ENCODE measurements at places on chromosomes 6 and 20. TPM values are rescaled to one million over a fixed set of nuclear protein-coding genes. Genes with fewer than 3 reads are reported as not detected.

GRCh38 chr6:118881440-118882313, 12.3 kb upstream of the ASF1A start:
- DNase-seq = no peak

The CYP21A2 gene
- total RNA-seq = 0.64 TPM

The RNF182 gene
- 1.8 TPM for total RNA-seq

DNA sequence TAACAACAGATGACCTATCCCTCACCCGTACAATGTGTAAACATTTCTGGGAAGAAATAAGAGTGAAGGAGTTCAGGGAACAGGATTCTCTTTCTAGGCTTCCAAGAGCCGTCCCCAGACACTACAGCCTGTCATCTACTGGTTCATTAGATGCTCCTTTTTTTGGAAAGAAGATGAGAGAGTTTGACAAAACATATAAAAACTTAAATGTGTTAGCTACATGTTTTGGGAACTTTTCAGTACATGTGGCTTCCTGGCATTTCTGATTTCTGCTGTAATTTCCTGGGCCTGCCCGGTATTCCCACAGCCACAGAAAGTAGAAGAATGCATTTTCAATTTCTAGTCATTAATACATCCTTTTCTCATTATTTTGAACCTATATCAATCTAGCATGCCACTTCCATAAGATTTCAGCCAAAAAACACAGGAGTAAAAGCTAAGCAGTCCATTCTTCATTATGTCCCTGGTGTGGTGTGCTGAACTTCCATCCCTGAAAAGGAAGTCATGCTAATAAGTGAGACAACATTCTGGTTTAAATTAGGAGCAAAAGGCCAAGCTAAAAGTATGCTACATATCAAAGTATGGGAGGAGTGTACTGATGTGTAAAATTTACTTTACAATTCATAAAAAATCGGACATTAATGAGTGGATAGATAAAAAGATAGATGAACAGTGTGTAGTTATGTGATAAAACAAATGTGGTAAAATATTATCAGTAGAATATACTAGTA, 198.2 kb downstream of the WDR27 start:
- DNase-seq = no peak

GRCh38 chr20:32462900-32463641, 104.9 kb downstream of the ASXL1 start:
- DNase-seq = no peak

The LINC00237 gene
- not detected for total RNA-seq

The NKX2-4 gene
- total RNA-seq = not detected

- no peak for DNase-seq
These were observed 597.9 kb downstream of the COL12A1 start for GRCh38 chr6:74607934-74608333.

GRCh38 chr6:169344750-169345065, 91.1 kb upstream of the THBS2 start:
- DNase-seq = no peak

GRCh38 chr20:21129861-21130260, 4.0 kb downstream of the KIZ start:
- no peak for DNase-seq

GRCh38 chr6:130993292-130993765, 69.7 kb downstream of the EPB41L2 start:
- no peak for DNase-seq
